ENCODE measurements at places on chromosomes 1 and 21.

DNA sequence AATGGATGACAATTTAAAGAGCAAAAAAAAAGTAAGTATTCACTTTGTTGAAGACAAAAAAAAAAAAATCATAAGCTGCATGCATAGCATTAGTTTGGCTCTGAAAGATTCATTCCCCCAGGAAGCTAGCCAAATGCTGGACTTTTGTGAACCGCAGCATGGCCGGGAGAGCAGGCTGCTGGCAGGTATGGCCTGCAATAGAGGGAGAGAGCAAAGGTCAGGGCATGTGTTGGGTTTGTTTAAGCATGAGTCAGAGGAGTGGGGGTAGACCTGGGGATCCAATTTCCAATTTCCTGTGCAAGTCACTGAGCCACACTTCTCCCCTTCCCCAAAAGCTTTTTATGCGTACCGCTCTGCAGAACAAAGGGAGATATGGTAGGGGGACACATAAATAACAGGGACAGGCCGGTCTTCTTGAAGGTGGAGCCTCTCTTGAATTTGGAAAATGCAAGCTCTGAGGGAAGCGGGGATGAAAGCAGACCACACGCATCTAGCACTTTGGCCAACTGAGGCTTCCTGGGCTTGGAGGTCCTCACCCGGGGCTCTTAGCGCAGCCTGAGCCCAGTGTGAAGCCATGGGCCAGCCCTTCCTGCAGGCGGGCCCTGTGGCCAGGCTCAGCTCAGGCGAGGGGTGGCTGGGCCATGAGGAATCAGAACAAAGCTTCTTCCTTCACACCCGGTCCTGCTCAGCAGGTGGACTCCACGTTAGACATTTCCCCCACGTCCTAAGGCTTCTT is 171.1 kb downstream of the TOMM20 start:
- no peak for DNase-seq

DNA sequence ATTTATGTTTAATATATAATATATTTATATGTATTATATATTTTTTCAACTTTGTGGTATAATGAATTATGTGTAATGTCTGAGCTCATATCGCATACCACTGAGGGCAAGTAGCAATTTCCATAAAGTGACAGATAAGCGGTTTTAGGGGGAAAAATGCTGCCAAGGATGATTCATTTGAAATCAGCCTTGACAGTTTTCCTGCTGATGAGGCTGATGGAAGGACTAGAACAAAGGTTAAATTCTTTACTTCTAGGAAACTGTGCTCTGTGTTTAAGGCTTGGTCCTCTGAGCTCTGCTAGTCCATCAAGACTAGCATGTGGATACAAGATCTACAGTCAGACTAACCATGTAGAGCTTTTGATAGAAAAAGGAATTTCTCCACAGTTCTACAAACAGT is 19.3 kb upstream of the DDAH1 start:
- DNase-seq = no peak

- no peak for DNase-seq
Measured at GRCh38 chr1:178960482-178961240, 65.0 kb upstream of the FAM20B start.

DNA sequence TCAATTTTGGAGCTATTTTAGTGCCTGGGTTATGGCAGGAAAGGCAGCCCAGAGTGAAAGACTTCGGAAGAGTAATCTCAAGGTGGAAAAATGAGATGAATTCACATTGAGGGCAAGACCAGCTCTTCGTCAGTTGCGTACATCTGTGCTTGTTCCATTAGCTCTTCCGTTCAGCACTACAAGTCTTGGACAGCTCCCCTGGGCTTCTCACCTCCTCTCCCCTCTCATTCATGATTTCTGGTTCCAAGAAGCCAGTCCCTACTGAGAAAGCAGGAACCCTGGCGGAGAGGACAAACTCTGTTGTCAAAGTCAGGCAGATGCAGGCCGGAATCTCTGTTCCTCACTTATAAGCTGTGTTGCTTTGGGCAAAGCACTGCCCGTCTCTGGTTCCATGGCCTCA is 76.5 kb downstream of the ACTL8 start:
- DNase-seq = no peak

GRCh38 chr1:58812926-58813325 is 29.1 kb upstream of the JUN start:
- DNase-seq = no peak

DNA sequence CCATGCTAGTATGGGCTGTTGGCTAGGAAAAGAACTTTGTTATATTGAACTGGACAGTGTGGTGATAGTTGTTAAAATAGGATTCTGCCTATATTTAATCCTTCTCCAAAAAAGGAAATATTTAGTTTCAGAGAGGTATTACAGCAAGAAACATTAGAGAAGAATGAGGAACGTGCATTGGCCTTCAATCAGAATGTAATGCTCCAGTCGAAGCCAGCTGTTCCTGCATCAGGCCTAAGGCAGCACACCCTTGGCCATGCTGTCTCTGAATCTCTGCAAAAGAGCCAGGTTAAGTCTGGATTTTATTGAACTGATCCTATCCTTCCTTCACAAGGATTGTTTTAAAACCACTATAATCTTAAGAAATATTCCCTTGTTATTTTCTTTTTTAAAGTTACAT is 35.3 kb upstream of the RALGPS2 start:
- DNase-seq = no peak

- no peak for DNase-seq
Measured at GRCh38 chr1:18580047-18580446, 50.6 kb upstream of the PAX7 start.

DNA sequence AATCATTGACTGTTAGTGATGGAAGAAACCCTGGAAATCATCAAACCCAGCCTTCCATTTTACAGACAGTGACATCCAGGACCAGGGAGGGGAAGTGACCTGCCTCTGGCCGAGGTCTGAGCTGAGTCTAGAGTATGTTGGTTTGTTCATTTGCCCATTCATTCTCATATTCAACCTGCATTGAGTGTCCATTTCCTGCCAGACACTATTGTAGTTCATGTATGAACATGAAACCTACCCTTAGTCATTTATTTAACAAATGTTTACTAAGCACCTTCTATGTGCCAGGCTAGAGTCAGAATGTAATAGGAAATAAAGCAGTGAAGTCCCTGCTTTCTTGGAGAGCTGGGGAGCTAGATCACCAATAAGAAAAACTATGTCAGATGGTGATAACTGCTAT is 51.3 kb downstream of the KCND3 start:
- DNase-seq = no peak

DNA sequence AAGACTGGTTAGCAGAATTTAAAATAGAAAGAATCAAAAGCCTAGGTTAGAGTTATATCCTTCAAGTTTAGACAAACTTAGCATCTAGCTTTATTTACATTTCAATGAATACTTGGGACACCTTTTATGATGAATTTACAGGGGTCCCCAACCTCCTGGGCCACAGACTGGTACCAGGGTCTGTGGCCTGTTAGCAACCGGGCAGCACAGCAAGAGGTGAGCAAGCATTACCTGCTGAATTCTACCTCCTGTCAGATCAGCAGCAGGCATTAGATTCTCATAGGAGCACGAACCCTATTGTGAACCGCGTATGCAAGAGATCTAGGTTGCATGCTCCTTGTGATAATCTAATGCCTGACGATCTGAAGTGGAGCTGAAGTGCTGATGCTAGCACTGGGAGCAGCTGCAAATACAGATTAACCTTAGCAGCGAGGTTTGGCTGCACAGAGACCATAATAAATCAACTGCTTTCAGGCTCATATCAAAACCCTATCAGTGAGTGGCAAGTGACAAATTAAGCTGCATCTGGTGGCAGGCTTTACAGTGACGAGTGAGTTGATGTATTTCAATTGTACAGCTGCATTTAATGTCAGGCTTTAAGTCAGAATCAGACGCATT is 82.0 kb downstream of the UCHL5 start:
- DNase-seq = no peak
